SW 1271 (cell line): ENCODE measurements at places on chromosomes 2 and 18.

DNA sequence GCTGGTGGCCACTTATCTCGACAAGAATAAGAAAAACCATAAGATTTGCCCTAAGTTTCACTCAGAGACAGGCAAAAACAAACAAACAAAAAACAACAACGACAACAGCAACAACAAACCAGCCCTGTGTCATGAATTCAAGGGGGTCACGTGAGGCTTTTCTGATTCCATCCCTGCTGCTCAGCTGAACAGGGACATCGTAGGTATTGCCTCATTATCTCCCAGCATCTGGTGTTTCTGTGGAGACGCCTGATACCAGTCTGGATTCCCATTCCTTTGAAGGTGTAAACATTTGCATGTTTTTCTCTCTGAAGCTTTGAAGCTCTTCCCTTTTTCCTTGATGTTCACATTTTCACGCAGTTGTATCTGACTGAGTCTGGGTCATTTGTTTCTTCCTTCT is 117.4 kb downstream of the KCNF1 start:
- no peak for DNase-seq

- DNase-seq = no peak
These were observed 79.4 kb downstream of the MYOM1 start for GRCh38 chr18:3140342-3140741.

DNA sequence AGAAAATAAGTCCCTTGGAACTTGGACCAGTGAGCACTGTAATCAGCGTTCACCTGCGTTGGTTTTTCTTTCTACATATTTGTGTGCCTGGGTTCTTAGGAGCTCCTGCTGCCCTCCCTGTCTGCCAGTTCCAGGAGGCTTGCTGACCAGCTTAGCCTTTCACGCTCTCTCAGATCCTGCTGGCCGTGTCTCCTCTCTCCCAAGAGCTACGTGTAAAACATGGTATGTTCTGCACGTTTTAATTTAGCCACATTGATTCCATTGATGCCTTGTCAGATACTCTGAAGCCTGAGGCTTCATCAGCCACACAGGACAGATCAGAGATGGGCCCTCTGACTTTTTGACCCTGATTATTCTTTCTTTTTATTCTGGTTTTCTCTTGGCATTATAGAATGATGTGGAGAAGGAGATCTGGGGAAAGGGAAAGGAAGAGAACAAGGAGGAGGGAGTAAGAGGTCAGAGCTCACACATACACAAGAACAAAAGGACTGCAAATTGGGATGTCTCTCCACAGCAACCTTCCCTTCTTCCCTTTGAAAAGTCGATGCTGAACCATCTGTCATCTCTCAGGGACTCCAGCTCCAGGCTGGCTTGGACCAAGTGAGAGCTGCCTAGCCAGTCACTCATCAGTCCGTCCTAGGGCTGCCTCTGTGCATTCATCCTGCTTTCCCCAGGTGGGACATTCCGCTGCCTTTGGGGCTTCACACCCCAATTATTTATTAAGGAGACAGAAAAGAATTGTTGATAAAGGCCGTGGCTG is 152.8 kb downstream of the PIK3C3 start:
- no peak for DNase-seq

- no peak for DNase-seq
These were observed 33.8 kb upstream of the ACYP2 start for GRCh38 chr2:54081574-54081973.

DNA sequence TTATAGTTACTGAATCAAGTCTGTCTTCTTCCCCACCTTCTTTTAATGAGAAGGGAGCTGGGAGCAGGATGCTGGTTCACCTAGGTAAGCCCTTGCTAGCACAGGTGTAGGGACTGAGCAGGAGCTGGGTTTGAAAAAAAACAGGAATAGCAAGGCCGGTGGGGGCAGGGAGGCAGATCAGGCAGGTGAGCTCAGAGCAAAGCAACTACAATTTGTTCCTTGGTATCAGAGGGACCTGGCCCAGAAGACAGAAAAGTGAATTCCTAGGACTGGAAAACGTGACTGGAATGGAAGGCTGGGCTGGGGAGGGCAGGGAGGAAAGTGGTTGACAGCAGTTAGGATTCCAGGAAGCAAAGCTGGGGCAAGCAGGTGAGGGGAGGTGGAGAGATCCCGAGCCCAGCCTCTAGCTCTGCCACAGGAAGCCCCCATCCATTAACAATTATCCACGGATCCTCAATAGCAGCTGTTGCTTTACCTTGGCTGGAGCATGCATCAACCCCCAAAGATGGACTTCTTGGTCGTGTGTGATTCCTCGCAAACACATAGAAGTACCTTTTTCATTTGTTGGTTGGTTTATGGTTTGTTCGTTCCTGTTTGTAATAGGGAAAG is 118.4 kb downstream of the LNPK start:
- DNase-seq = no peak

DNA sequence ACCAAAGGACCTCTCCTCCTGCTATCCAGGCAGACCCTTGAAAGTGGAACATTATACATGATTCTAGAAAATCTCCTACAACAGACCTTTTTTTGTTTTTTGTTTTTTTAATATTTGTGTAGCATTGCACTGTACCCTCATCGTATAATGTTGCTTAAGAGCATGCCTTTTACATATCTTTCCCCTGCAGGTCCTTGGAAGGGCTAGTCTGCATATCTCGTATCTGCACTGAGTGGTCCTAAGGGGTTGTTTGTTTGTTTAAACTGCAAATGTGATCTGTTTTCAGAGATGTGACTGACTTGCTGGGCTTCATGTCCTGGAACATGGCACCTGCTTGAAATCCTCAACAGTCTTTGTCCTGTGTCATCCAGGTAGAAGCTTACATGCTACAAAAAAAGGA is 204.1 kb downstream of the FAM210A start:
- DNase-seq = no peak

DNA sequence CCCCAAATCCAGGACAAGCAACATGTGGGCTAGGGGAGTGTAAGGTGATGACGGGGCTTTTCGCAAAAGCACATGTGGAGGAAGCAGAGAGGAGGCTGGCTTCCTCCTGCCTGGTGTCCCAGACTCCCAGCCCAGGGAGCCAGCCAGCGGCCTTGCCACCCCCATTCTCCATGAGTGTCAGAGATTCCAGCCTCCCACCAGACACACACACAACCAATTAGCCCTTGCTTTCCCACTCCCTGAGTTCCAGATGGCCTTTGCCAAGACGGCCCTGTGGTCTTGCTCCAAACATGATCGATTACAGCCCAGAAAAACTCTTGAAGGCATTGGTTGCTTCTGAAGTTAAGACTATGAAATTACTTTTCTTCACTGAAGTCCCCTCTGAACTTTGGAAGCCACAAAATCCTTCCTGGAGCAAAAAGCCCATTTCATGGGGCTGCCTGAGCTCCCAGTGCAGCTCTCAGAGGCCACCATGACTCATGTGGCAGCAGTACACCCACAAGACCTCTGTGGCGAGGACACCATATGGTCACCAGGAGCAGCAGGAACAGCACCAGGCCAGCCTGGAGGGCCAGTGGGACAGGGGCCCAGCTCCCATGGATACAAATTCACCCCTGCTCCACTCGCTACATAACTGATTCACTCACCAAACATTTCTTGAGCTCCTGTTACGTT is 69.1 kb upstream of the PID1 start:
- DNase-seq = no peak

GRCh38 chr2:180279581-180279980 is 272.5 kb upstream of the CWC22 start:
- DNase-seq = no peak
